ENCODE measurements at places on chromosomes 16 and 17.

- DNase-seq = no peak
Measured at GRCh38 chr16:17470908-17471718, at the start of gene XYLT1. XYLT1 (minus strand) TSS chr16:17470960; CDS start chr16:17470796, 164 bp downstream.

DNA sequence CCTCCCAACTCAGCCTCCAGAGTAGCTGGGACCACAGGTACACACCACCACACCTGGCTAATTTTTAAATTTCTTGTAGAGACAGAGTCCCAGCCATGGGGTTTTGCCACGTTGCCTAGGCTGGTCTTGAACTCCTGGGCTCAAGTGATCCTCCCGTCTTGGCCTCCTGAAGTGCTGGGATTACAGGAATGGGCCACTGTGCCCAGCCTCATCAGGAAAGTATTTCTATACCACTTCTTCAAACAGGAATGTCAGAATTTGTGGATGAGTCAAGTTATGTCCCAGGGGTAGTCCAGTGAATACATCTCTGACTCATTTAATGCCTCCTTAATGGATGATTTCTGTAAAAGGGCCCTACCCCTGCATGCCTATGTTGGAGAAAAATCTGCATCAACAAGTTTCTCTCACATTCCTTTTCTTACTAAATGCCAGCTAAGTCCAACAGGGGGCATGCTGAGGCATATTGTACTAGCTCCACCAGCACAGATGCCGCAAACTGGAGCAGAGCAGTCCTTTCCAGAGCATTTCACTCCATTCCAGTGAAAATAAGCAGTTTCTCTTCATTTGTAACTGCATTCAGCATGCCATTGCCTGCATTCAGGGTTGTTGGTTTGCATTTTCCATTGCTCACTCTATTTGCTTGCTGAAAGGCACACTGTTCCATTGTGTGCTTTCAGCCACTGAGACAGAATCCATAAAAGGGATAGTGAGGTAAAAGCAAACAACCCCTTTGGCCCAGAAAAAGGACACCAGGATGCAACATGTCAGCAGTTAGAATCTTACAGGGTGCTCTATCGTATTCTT, 5.3 kb upstream of the CAVIN1 start:
- DNase-seq = peak; percentile 82

- DNase-seq = no peak
Measured at GRCh38 chr17:57132663-57133062, 47.6 kb downstream of the AKAP1 start.

DNA sequence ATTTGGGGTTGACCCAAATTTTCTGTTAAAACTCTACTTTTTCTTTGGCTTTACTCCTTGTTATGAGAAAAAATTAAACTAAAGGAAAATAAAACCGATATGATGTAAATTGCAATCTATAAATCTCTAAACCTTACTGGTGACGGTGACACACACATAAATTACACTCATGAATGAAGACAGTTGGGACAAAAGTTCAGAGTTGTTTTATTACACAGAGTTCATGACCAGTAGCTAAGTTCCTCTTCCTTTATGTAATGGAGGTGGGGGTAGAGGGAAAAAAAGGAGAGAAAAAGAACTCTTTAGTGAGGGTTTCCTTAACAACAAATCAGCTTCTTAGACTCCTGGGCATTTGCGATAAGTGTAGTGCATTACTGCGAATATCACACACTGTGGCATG, 220.7 kb downstream of the KCNJ2 start:
- no peak for DNase-seq

DNA sequence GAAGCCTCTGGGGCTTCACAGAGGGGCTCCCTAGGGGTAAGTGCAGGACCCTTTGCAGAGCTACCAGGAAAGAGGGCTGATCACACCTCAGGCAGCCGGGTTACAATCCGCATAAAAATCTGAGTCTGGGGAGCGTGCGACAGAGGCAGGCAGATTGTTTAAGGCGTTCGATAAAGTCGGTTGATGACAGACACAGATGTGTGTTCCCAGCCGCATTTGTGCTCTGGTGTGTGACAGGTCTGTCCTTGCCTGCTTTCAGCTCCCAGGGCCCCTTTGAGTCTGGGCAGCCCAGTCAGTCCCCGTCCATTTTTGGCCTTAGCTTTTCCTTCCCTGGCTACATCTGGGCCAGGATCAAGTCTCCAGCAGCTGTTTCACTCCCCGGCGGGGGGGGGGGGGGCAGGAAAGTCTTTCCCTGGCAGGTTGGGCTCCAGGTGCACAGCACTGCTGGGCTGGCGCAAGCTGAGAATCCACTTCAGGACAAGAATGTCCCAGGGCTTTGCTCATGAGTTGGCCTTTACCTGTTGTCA, 1.3 kb upstream of the ZACN start:
- no peak for DNase-seq

DNA sequence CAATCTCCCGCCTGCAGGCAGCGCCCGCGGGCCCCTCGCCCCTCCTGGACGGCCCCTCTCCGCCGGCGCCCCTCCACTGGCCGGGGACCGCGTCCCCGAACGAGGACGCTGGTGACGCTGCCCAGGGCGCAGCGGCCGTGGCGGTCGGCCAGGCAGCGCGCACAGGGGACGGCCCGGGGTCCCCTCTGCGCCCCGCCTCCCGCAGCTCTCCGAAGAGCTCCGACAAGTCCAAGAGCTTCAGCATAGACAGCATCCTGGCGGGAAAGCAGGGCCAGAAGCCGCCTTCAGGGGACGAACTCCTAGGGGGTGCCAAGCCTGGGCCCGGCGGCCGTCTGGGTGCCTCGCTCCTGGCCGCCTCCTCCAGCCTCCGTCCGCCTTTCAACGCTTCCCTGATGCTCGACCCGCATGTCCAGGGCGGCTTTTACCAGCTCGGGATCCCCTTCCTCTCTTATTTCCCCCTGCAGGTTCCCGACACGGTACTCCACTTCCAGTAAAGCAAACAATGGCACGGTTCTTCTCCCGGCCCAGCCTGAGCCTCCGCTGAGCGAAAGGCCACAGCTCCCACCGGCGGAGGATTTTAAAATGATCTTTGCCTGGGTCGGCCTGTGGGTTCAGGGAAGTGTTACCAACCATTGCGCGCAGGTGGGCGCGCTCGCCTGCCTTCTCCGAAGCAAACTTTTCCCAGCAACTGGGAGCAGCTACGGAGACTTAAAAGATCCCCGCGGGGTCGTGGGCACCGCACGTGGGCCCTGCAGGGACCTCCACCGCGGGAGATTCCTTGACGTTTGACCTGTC, 1.1 kb downstream of the FOXL1 start:
- no peak for DNase-seq

GRCh38 chr16:47612711-47613110, 151.6 kb downstream of the PHKB start:
- no peak for DNase-seq

- DNase-seq = no peak
Measured at GRCh38 chr16:71297341-71297634, 8.1 kb upstream of the CMTR2 start.

- no peak for DNase-seq
Measured at GRCh38 chr17:46876353-46876887, 25.0 kb downstream of the WNT9B start.

DNA sequence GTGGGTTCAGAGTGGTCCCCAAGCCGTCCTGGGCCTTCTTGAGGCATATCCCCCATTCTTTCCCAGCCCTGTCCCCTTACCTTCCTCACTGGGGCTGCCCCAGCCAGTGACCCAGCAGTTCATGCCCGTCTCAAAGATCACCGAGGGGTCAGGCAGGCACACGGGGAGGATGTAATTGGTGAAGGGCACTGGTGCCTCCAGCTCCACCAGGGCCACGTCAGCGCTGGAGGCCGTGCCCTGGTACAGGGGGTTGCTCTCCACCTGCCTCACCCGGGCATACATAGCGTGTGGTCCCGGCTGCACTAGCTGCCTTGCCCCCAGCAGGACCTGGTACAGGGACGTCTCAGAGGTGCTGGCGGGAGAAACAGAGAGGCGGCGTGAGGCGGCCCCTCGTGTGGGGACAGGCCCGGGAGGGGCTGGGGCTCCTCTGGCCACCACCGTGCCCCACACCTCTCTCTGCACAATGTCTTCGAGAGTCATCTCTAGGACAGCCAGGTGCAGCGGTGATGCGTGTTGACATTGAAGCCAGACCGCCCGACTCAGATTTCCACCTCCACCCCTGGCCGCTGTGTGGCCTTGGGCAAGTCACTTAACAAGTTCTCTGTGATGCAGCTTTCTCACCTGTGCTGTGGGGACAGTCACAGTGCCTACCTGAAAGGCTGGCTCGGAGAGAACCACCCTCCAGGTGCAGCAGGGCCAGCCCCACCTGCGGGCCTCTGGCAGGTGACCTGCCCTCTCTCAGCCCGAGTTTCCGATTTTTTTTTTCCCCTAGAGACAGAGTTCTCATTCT, 5.8 kb downstream of the PRSS27 start:
- DNase-seq = no peak

DNA sequence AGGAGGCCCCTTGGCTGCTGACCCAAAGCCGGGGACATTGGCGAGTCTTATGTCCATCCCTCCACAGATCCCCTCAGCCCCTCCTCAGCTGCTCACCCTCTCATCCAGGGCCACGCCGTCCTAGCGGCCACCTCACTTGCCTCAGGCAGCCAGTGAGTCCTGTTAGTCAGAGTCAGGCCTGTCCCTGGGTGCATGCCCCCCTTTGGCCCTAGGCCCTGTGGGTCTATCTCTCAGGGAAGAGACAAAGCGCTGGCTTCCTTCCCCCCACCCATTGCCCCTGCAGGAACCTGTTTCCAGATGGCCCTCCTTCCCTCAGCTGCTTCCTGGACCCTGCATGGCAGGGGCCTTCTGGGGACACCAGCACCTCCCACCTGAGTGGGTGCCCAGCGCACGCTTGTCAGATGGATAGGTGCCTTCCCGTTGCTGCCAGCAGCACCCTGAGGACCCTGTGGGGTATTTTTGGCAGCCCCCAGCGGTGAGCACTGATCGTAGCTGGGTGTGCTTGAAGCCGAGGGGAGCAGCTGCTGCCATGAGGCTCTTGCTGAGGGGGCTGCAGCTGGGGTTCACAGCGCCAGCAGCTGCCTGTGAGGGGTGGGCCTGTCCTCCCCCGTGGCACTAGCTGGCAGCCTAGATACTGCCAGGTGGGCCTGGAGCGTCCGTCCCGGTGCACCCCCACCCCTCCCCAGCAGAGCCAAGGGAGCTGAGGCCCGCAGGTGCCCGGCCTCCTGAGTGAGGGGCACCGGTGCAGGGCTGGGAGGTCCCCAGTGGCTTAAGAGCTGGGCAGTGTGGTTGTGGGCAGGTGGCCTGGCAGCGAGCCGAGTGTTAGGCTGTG, 8.4 kb downstream of the DBNDD1 start:
- no peak for DNase-seq

GRCh38 chr17:66416207-66416940, 114.0 kb downstream of the PRKCA start:
- no peak for DNase-seq

- no peak for DNase-seq
Measured at GRCh38 chr17:57338257-57338914, 82.1 kb downstream of the MSI2 start.

GRCh38 chr16:1308036-1308976, 1.1 kb upstream of the UBE2I start:
- DNase-seq = no peak

- DNase-seq = no peak
Measured at GRCh38 chr16:12474806-12475410, 328.8 kb downstream of the CPPED1 start.

DNA sequence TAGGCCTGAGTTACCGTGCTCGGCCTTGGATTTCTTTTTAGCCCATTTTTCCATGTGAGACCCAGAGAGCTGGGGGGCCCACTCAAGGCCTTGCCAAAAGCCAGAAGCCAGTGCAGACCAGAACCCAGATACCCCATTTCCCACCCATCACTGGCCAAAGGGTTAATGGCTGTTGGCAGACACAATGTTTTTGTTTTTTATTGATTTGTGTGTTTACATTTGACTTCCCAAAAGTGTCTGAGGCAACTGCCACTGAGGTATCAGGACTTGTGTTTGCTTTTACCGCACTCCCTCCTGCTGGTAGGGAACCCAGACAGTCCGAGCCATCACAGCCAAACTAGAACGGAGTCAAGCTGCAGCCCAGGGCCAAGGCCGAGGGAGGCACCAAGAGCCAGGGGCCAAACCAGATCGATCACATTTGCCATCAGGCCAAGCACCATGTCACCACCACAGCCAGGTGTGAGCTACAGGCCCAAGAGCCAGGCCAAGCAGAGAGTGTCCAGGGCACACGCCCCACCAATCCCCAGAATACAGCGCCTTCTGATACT, 7.7 kb upstream of the TNFSF12 start:
- no peak for DNase-seq

DNA sequence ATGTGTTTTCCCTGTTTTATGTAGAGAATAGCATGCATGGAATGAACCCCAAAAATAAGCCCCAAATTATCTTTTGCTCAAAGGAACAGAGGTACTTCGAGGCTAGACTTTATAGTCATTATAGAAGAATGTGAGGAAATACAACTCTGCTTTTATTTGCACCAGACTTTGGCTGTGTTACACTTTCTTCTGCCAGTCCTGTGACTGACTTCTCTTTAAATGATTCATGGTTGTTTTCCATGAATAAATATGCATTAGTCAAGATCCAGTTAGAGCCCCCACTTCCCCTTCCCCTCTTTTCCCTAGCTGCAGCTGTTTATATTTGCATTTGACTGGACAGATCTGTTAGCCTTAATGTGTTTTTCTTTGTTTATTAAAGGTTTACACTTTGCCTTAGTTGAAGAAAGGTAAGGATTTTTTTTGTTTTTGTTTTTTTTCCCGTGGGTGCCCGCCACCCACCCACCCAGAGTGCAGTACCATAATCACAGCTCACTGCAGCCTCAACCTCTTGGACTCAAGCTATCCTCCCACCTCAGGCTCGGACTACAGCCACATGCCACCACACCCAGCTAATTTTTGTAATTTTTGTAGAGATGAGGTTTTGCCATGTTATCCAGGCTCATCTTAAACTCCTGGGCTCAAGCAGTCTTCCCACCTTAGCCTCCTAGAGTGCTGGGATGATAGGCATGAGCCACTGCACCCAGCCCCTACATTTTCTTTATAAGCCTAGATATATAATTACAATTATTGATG, 152.6 kb downstream of the CYB561 start:
- no peak for DNase-seq

DNA sequence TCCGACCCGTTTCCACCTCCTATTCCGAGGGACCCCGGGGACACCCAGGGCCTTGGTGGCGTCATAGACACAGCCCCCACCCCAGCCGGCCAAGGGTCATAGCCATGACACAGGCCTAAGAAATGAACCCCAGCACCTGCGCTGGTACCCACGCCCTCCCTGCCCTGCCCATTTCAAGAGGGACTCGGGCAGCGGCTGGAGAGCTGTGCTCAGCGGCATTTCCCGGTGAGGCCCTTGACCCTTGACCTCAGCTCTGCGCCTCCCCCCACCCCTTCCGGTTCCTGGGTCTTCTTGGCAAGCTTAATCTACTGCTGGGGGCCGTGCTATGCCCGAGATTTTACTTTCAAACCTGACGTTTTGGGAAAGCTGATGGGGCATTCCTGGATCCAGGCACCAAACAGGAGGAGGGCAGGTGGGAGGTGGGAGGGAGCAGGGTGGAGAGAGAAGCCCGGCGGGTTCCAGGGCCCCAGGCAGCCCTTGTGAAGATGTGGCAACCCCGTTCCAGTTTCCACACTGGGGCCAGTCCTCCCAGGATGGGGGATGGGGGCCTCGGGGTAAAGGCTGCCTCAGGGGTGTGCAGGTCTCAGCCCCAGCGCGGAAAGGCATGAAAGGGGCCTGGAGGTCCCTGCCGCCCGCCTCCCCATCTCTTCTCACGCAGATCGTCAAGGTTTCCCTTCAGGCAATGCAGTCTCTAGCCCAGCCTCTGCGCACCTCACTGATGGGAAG, at the start of gene SLC22A31:
Gene SLC22A31 (minus strand): TSS at position 414 of the 726 bp plus-strand sequence. CDS start 36 bp downstream, at position 378.
- DNase-seq = no peak

- DNase-seq = no peak
Measured at GRCh38 chr17:48981927-48982539, 13.6 kb upstream of the GIP start.

Data from epithelial cell of proximal tubule (primary cell).